ENCODE measurements at places on chromosomes 12 and 14.

- no peak for DNase-seq
Measured at GRCh38 chr12:58104351-58104755, 163.0 kb downstream of the ATP23 start.

GRCh38 chr12:62166525-62166924 lies 93.7 kb upstream of the USP15 start:
- DNase-seq: no peak

DNA sequence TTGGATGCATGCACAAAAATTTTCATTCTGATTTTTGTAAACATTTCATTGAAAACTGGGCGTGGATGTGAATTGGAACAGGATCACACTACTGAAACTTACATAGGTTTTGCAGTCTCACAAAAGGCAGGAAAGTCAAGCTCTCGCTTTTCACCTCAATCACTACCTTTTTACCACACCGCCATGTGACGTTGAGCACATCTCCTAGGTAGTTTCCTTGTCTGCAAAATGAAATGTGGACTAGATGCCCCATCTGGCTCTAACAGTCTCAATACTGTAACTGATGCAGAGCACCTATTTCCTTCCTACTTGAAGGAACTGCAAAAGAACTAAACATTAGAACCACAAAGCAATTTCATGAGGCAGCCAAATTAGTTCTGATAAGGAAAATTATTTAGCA lies 4.4 kb upstream of the YY1 start:
- no peak for DNase-seq

- DNase-seq: no peak
Measured at GRCh38 chr12:6416596-6416995, 28.2 kb upstream of the CD27 start.

GRCh38 chr12:52879394-52880351 lies 25.2 kb downstream of the KRT8 start:
- DNase-seq: peak; percentile 45

DNA sequence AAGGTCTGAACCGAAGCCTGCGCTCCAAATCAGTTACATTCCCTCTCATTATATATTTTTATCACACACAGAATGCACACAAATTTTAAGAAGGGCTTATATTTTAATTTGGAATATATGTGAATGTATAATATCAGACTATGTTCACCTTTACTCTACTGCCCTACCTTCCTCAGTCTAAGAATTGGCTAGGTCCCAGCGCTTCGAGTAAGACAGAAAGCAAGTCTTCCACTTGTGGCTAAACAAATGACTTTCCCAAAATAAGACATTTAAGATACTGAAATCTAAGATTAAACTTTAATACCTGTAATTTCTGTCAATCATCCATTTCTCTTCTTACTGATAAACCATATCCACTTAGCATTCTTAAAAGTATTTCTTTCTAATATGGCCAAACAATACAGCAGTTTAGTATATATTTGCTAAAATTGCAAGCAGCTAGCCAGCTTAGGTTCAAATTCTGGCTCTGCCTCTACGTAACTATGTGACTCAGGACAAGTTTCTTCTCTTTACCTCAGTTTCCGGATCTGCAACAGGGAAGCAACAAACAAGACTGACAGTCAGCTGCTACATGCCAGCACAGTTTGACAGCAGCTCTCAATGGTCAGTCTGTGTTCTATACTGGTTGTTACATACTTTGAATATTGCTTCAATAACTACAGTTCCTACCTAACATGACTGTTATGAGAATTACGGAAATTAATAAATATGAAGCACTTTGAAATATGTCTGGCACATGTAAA lies 2.0 kb downstream of the INTS13 start:
- no peak for DNase-seq

- DNase-seq: no peak
Measured at GRCh38 chr12:76135456-76135855, 51.0 kb upstream of the NAP1L1 start.

DNA sequence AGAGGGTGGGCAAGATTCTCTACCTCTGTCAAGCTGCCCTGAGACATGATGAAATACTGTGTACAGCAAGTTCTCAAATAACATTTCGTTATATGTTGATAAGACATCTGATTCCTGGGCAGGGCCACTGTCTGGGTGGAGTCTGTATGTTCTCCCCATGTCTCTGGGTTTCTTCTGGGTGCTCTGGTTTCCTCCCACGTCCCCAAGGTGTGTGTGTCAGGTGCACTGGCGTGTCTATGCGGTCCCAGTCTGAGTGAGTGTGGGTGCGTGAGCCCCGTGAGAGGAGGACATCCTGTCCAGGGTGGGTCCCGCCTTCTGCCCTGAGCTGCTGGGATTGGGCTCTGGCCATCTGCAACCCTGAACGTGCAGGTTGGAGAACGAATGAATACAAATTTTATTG lies 29.6 kb downstream of the KCTD10 start:
- no peak for DNase-seq

GRCh38 chr12:126430921-126431320 lies 1365.7 kb downstream of the AACS start:
- DNase-seq: no peak

GRCh38 chr12:10753059-10753458 lies 29.9 kb upstream of the YBX3 start:
- DNase-seq: no peak

DNA sequence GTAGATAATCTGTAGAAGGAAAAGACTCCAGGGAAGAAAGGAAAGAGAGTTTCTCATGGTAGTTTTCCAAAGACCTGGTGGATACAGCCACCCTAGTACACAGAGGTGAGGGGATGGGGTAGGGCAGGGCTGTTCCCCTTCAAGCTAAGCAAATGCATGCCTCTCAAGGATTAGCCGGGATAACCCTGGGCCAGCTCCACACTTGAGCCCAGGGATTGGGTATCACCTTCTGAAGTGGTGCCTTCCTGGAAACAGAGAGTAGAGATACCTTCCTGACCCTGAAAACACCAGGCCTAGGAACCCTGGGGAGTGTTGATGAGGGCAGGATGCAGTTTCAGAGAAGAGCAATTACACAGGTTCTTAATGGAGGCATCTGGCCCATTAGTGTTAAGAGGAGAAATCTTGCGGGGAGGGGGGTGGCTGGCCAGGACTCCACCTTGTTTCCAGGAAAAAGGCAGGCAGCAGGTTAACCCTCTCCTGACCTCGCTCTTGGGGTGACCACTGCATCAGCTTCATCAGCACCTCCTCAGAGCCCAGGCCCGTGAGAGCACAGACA lies 106.9 kb upstream of the TMEM233 start:
- DNase-seq: no peak

- DNase-seq: no peak
Measured at GRCh38 chr12:12138203-12139154, 67.7 kb downstream of the BCL2L14 start.
